ENCODE measurements at places on chromosomes 6 and 20. TPM values are rescaled to one million over a fixed set of nuclear protein-coding genes. Genes with fewer than 3 reads are reported as not detected.

Gene CD83
- total RNA-seq, result 4.0 TPM

Gene ADGRF4
- 0.15 TPM for total RNA-seq

Gene C20orf96
- 9.2 TPM for total RNA-seq

Gene CSTF1
- 17.1 TPM for total RNA-seq

Gene PRND
- not detected for total RNA-seq

Gene TSPO2
- not detected for total RNA-seq

DNA sequence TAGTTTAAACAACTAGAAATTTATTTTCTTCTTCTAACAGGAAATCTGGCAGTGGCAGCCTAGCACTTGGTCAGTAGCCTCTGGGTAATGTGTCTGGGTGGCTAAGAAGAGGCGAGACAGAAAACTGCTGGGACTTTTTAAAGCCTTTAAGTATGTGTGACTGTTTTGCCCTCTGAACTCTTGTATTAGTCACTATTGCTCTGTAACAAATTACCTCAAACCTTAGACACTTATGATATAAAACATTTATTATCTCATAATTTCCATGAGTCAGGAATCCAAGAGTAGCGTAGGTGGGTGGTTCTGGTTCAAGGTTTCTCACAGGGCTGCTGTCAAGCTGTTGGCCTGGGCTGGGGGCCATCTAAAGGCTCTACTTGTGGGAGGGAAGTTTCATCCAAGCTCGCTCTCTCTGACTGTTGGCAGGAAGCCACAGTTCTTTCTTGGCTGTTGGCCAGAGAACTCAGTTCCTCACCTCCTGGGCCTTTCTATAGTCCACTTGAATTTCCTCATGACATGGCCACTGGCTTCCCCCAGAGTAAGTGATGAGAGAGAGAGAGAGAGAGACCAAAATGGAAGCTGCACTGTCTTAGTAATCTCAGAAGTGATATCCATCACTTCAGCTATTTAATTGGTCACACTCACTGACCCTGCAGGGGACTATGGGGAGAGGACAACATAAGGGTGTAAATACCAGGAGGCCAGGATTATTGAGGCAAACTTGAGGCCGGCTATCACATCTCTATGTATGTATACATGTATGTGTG lies 17.4 kb upstream of the TBC1D22B start:
- no peaks in the 10 kb centered on the region for H3K27me3 ChIP-seq
- no peaks in the 10 kb centered on the region for H3K36me3 ChIP-seq
- no peak overlapping the region for H3K4me3 ChIP-seq
- peak overlapping the region; percentile 72 for H3K27ac ChIP-seq
- H3K4me1 ChIP-seq, result peaks cover 10% of the 10 kb centered on the region

GRCh38 chr6:9428421-9429172 lies 986.3 kb downstream of the TFAP2A start:
- no peak for DNase-seq
- H3K36me3 ChIP-seq, result no peaks in the 10 kb centered on the region
- no peaks in the 10 kb centered on the region for H3K4me1 ChIP-seq
- H3K4me3 ChIP-seq, result no peak overlapping the region

DNA sequence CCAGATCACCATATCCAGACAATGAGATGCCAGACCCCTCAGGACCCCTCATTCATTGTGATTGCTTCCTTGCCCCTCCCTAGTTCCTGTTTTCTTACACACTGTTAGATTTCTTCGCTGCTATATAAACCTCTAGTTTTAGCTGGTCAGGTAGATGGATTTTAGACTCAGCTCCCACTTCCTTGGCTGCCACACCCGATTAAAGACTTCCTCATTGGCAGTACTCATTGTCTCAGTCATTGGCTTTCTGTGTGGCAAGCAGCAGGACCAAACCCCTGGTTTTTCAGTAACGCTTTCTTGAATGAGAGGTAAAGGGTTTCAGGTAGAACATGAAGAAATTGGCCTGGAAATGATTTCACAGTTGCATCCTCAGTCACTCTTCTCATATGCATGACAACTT lies 47.9 kb downstream of the QRSL1 start:
- no peaks in the 10 kb centered on the region for H3K36me3 ChIP-seq
- no peaks in the 10 kb centered on the region for H3K4me1 ChIP-seq
- no peak for DNase-seq
- H3K4me3 ChIP-seq, result no peak overlapping the region

DNA sequence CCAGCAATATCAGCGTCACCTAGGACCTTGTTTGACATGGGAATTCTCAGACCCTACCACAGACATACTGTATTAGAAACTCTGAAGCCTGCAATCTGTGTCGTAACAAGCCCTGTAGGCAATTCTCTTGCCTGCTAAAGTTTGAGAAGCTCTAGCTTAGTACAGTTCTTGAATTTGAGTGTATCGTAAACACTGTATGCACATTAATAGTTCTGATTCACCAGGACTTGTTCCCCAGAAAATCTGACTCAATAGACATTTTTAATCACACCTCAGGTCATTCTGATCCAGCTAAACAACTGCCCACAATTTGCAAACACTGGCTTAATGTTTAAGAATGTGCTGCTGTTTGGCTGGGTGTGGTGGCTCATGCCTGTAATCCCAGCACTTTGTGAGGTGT lies 414.3 kb downstream of the TFAP2A start:
- no peaks in the 10 kb centered on the region for H3K4me1 ChIP-seq
- no peak overlapping the region for H3K27ac ChIP-seq
- H3K27me3 ChIP-seq, result no peaks in the 10 kb centered on the region
- H3K4me3 ChIP-seq, result no peak overlapping the region
- DNase-seq, result no peak

GRCh38 chr6:2061880-2062279 lies 183.5 kb downstream of the GMDS start:
- no peak overlapping the region for H3K27ac ChIP-seq
- H3K4me1 ChIP-seq, result no peaks in the 10 kb centered on the region
- no peak overlapping the region for H3K4me3 ChIP-seq
- H3K36me3 ChIP-seq, result no peaks in the 10 kb centered on the region
- DNase-seq, result no peak
- H3K27me3 ChIP-seq, result no peaks in the 10 kb centered on the region

- DNase-seq, result no peak
- H3K4me3 ChIP-seq, result no peak overlapping the region
- no peaks in the 10 kb centered on the region for H3K36me3 ChIP-seq
- H3K27me3 ChIP-seq, result no peaks in the 10 kb centered on the region
- no peaks in the 10 kb centered on the region for H3K4me1 ChIP-seq
Measured at GRCh38 chr6:28167926-28168325, 26.2 kb downstream of the ZKSCAN8 start.

DNA sequence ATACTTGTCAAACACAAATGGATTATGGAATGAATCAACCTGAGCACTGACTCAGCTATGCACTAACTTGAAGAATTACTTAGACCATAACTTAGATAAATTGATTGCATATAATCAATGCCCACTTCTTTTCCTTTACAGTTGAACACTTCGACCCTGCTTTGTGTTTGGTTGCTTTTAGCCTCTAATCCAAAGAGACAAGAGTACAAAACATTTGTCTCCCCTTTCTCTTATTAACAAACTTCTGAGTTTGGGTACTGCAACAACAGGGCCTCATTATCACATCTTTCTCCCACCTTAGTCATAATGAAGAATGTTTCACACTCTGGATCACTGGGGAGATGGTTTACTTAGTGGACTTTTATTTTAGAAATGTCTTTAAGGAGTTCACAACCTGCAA lies 2.6 kb upstream of the TAAR6 start:
- DNase-seq, result no peak
- no peaks in the 10 kb centered on the region for H3K4me1 ChIP-seq
- H3K27me3 ChIP-seq, result no peaks in the 10 kb centered on the region
- no peak overlapping the region for H3K4me3 ChIP-seq
- no peak overlapping the region for H3K27ac ChIP-seq

- DNase-seq, result no peak
- H3K36me3 ChIP-seq, result no peaks in the 10 kb centered on the region
- no peak overlapping the region for H3K27ac ChIP-seq
- H3K4me1 ChIP-seq, result no peaks in the 10 kb centered on the region
Measured at GRCh38 chr6:155473741-155474140, 18.1 kb upstream of the NOX3 start.

- no peaks in the 10 kb centered on the region for H3K4me1 ChIP-seq
- H3K27ac ChIP-seq, result no peak overlapping the region
- H3K4me3 ChIP-seq, result no peak overlapping the region
- H3K36me3 ChIP-seq, result no peaks in the 10 kb centered on the region
Measured at GRCh38 chr6:87297119-87297518, 25.3 kb upstream of the SMIM8 start.

GRCh38 chr6:11689847-11690246 lies 88.8 kb downstream of the ADTRP start:
- no peaks in the 10 kb centered on the region for H3K27me3 ChIP-seq
- no peak overlapping the region for H3K4me3 ChIP-seq
- no peak overlapping the region for H3K27ac ChIP-seq
- no peak for DNase-seq

DNA sequence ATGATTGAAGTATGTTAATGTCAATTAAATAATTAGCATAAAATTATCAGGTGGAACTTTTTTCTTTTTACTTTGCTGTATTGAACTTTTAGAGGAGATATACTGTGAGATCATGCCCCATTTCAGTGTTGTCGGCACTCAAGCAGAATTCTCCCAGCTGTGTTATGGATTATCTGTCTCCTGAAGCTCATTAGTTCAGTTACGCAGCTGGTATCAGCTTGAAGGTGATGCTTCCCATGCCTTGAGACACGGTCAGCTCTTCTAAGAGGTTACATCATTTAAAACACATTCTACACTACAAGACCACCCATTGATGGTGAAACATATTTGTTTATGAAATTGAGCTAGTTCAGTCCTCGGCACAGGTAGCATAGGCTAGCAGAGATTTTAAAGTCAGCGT lies 68.9 kb upstream of the PHACTR2 start:
- no peak overlapping the region for H3K4me3 ChIP-seq
- H3K4me1 ChIP-seq, result no peaks in the 10 kb centered on the region
- no peak overlapping the region for H3K27ac ChIP-seq

DNA sequence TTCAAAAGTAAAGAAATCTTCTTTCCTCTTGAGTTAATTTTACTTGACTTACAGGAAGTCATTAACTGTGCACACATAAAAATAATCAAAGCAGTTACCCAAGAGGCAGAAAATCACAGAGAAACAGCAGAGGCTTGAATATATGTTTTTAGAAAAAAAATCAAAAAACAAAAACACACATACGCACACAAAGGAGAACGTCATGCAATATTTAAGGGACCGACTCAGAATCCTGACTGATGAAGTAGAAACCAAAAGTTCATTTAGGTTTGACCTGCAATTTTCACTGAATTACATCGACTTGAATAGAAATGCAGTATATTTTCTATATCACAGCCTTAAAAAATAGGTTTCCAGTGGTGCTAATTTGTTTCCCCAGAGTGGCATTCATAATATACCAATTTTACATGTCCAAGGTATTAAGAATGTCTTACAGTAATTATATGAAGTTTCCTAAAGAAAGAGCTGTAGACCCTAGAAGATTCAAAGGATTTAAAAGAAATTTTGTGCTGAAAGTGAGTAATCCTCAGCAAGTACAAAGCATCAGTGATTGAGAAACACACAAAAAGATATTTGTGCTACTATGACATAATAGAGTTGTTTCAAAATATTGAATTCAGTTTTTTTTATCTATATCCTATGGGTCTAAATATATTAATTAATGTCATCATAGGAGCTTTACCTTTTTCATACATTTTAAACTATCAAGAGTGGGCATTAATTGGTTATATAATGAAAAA lies 358.5 kb upstream of the RUNX2 start:
- H3K27me3 ChIP-seq, result no peaks in the 10 kb centered on the region
- no peak overlapping the region for H3K27ac ChIP-seq
- no peak overlapping the region for H3K4me3 ChIP-seq
- peaks cover 5% of the 10 kb centered on the region for H3K36me3 ChIP-seq
- no peak for DNase-seq
- H3K4me1 ChIP-seq, result no peaks in the 10 kb centered on the region
